Hematopoietic multipotent progenitor cell treated with erythropoietin and hydrocortisone succinate and interleukin-3 and kit ligand, for 8 days (in vitro differentiated cells): ENCODE measurements at places on chromosomes 7 and 10.

- DNase-seq, result no peak
These were observed 164.9 kb upstream of the EEPD1 start for GRCh38 chr7:35988105-35988504.

DNA sequence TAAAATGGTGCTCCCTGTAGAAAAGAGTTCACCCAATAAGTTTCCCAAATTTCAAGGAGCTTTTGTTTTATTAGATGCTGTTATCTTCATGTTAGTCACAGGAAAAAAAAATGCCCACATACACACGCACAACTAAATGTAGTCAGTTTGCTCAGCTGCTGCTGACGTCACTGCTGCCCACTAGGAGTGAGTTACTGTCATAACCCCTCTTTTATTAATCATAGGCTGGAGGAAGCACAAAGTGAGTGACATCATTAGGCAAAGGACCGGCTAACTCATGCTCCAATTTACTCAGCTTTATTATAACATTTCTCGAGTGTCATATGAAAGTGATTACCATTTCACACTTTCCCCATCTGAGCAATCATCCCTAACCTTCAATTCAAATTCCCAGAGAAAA, 6.7 kb upstream of the INHBA start:
- DNase-seq, result no peak

DNA sequence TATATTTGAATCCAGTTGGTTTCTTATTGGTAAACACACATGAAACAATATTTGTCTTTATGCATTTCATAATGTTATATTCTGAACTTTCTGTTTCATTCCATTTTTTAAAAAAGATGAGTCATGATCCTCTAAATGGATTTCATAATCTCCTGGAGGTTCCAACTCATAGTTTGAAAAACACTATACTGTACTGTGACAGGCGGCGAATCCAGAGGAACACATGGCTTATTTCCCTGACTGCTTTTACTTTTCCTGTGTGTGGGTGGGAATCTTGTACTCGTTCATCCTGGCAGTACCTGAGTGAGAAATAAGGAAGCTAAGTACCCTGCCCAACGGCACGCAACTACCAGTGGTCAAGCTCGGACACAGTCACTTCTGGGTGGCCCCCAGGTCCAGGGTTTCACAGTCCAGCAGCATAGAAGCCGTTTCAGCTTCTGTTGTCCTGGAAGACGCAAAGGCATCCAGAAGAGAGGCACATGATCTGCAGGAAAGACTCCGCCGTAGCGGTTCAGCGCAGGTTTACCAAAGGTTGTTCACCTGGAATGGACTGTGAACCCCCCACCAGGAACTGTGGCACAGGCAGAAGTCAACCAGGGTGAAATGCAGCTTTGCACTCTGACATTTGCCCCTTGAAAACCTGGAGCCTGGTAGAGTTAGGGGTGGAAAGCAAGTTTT, 117.7 kb downstream of the CCNY start:
- DNase-seq, result no peak

- DNase-seq, result no peak
These were observed 713.5 kb downstream of the SORCS1 start for GRCh38 chr10:106450966-106451365.

DNA sequence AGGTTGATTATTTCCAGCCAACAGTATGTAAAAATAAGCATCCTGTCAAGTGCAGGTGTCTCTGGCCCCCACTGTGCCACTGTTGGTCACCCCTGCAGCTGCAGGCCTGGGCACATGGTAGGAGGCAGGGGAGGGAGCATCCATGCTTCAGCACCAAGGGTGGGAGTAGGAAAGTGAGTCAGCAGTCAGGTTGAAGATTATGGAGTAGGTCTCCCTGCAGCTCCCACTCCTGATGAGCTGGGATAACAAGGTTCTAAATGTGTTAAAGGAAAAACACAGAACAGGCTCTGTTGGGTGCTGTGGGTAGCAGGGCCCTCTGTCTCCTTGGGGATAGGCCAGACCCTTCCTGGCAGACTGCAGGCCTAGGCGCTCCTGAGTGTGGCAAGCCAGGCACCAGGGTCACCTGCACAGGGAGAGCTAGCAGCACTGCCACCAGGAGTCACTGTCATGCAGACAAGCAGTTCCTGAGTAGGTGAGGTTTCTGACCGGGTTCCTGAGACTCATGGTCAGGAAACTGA, 59.3 kb downstream of the NUDCD3 start:
- no peak for DNase-seq

DNA sequence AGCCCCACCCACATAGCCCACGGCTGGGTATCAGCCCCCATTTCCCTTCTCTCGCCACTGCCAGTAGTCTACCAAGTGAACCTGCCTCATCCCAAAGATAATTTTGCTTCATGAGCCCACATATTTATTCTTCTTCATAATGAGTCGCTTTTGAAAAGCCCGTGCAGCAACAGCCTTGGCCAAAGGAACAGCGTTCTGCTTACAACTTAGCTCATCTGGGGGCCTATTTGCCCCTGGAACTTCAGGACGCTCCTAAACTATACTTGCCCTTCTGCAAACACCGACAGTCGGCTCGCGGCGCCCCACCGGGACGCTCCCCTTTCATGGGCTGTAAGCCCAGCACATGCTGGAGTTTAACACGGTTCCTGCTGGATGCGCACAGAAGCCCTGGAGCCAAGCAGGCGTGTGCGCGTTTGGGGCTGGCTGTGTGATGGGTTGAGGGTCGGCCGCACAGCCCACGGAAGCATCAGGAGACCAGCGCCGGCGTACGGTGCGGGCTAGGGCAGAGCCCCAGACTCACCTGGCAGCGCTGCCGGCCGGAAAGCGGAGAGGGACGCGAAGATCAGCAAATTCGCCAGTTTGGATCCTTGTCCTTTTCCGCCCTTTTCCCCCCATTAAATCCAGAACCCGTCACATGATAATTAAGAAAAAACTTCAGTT, 370 bp downstream of the TMEM60 start:
- peak; percentile 33 for DNase-seq

DNA sequence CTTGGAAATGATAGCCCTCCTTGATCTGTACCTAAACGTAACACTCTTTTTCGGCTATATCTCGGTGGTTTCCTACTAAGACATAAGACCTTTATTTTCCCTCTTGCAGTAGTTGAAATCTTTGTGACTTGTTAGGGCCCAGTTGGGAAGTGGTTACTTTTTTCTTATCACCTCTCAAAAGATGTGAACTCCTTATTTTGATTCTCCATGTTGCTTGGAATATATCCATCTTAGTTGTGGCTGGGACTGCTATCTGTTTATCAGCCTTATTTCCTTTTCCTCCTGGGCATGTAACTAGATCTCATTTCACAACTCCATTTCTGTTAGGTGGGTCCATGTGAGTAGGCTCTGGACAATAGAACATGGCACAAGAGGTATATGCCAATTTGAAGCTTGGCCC, 4.1 kb upstream of the CPED1 start:
- DNase-seq, result peak; percentile 55

DNA sequence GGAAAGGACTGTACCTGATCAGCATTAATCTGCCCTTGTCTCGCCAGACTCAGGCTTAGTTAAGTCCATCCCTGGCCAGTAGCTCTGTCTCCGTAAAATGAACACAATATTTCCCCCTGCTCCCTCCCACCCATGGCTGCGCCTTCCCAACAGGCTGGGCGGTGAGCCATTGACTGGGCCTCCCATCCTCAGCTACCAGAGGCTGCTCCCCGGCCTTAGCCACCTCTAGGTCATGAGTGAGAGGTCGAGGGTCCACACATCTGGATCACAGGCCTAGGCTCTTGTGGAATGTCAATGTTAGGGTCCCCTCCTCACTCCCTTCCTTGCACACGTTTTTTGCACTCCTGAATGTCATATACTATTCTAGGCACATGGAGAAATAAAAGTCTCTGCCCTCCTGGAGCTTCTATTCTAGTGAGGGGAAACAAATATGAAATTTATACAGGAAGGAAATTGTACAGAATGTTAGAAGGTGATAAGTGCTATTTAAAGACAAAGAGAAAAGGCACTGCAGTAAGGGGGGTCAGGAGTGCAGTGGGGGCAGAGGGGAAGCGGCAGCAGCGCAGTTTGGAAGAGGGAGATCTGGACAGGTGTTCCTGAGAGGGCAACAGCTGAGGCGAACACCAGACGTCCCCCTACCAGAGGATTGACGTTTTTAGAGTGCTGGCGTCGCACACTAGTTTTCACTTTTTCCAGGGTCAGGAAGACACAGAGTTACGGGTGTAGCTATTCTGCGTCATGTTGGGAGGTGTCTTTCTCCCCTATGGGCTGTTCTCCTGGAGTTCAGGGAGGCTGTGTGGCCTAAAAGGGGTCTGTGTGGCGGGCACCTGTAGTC, 17.2 kb upstream of the EIF5AL1 start:
- no peak for DNase-seq

DNA sequence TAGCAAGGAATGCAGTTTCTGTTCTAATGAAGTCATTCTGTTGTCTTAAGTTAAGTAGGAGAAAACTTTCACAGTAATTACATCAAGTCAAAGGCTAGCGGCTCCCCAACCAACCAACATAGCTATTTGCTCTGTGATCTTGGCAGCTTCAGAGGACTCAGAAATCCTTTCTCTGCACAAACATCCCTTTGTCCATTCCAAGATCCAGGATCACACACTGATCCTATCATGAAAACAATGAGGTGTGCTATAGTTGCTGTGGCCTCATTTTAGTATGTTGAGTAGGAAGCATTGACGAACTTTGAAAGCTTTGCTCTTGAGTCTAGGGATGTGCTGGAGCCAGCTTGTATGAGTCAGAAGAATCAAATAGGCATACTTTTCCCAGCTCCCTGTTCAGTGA, 218.2 kb upstream of the PRSS58 start:
- no peak for DNase-seq

DNA sequence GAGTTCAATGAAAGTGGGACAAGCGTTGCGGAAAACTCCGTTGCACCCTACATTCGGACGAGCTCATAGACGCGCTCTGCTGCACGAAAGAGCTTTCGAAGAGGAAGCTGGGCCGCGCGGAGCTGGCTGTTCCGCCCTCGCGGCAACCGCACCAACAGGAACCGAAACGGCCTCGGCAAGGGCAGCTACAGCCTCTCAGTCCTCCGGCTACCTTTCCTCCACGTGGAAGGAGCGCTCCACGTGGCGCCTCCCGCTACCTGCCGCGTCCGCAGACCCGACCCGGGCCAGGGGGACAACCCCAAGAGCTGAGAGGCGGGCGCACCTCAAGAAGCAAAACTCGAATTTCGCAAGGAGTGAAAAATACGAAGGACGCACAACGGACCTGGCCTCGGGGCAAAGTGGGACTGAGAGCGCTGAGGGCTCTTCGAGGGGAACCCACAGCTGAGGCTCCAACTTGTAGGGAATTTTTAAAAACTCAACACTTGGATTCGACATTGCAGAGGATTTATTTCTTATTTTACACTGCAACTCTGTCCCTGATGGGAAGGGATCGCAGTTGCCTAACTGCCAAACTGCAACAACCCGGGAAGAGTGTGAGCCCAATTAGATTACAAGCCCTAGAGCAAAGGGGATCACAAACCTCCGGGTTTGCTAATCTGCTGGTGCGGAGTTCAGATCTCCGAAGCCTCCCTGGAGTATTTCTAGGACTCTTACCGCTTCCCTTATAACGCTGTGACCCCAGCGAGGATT, 1.4 kb downstream of the HPSE2 start:
- DNase-seq, result peak; percentile 41

DNA sequence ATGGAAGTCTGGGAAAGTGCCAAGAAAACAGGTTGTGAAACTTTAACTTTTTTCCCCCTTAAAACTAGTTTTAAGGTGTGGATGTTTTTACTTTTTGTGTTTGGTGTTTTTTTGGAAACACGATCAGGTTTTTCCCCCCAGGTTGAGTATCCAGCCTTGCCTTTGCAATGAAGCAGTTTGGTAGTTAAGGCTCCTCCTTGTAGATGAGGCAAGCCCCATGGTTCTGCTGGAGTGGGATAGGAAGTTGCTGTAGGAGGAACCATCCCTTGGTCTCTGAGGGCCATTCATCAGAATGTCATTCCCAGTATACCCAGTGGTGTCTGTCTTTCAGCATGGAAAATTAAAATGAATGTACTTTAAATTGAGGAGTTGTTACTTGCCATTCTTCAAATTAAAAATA, 2.7 kb downstream of the CUL1 start:
- no peak for DNase-seq

GRCh38 chr10:11007476-11008020, 10.1 kb upstream of the CELF2 start:
- no peak for DNase-seq

DNA sequence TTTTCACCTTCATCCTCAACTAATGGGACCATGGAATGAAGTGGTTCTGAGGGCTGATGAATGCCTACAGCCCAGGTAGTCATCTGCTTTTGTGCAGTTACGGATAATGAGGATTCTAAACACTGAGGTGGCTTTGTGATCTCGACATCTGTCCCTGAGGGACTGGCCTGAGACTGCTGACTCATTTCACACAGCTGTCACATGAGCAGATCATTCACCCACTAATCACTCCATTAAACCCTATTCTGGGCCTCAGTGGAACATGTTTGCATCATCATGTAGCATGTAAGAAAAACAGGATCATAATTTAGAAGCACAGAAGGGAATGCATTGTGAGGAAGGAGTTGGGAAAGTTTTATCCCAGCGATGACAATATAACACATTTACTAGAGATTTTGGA, 79.4 kb upstream of the FEZF1 start:
- no peak for DNase-seq

DNA sequence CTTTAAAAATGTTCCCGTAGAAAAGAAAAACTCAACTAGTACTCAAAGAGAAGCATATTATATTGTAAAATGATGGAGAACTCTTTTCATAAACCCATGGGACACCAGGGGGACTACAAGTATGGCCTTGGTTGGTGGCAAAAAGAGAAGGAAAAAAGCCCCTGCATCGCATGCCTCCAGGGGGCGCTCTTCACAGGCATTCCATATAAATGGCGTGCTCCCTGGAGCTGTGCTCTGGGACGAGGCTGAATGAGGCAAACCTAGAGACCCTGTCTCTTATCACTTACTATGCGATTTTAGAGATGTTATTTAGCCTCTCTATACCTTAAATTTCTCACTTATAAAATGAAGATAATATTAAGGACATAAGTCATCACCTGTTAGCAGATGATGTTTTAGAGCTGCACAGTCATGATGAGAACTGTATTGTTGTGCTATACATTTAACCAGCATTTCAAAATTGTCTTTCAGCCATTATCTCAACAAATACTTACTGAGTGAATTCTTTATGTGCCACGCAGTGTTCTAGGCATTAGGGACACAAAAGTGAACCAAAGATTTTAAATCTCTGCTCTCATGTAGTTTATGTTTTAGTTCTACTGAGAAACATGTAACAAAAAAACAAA, 105.8 kb downstream of the ARHGAP21 start:
- peak; percentile 73 for DNase-seq

DNA sequence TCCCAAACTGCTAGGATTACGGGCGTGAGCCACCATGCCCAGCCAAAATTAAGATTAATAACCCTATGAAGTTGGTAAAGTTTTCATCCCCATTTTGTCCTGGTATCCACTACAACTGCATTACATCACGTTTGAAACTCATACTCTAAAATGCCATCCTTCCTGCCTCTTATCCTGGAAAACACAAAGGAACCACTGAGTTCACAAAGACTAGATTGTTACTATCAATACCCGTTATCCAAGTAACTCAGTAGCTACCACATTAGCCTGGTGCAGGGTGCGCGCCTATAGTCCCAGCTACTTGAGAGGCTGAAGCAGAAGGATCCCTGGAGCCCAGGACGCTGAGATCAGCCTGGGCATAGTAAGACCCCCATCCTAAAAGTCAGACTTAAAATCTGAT, 63.5 kb upstream of the ANAPC16 start:
- no peak for DNase-seq

- DNase-seq, result peak; percentile 58
These were observed 63.5 kb downstream of the LHPP start for GRCh38 chr10:124524991-124525653.

- peak; percentile 29 for DNase-seq
These were observed 58.4 kb upstream of the ZNRF2 start for GRCh38 chr7:30225863-30226613.
